ENCODE measurements at places on chromosomes 4 and X.

DNA sequence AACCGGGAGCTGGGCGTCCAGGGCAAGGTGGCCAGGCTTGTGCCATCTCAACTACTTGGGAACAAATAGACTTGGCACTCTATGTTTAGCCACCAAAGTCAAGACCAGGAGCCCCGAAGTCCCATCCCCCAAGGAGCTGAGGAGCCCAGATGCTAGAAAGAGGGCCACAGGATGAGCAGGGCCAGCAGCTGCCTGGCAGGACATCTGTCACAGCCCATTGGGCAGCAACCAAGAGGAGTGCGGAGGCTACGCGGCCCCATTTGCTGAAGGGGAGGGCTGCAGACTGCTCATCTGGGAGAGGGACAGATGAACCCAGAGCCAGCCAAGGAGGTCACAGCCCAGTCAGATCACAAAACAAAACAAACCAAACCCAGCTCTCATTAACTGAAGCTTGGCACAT is 22.9 kb upstream of the SOWAHD start:
- DNase-seq, result no peak

GRCh38 chr4:84957514-84958420 is 8.7 kb downstream of the WDFY3 start:
- DNase-seq, result no peak

GRCh38 chrX:100819534-100819836 is 706 bp upstream of the CSTF2 start:
- DNase-seq, result no peak

GRCh38 chrX:136183917-136184316 is 36.6 kb downstream of the FHL1 start:
- DNase-seq, result no peak

GRCh38 chr4:152422817-152423320 is 113.0 kb downstream of the FBXW7 start:
- DNase-seq, result no peak

DNA sequence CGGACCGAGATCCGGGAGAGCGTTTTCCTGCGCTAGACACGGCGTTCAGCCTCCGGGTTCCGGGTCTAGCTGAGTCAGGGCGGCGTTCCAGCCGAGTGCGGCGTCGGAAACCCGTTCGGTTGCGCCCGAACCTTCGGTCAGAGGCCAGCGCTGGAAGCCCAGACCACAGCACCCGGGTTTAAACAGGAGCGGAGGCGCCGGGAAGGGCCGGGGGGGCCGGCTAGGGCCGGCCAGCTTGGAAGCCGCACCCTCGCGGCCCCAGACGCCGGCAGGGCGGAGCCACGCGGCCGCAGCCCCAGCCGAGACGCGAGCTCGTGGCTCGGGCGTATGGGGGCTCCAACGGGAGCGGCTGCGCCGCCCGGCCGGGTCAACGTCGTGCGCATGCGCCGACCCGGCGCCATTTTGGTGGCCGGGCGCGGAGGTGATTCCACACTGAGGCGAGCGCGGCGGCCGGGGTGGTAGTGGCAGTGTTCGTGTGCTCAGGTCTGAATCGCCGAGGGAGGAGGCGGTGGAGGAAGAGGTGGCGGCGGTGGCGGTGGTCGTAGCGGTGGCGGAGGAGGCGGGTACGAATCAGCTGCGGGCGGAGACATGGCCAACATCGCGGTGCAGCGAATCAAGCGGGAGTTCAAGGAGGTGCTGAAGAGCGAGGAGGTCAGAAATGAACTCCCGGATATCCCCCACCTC is at the start of gene UBE2K:
Gene UBE2K (plus strand): TSS at position 397 of the 684 bp plus-strand sequence. CDS start 192 bp downstream, at position 589.
- DNase-seq, result peak; percentile 77

GRCh38 chr4:113646442-113646822 is 115.1 kb downstream of the CAMK2D start:
- DNase-seq, result no peak

- DNase-seq, result no peak
Observed at GRCh38 chr4:66565801-66566200, 895.5 kb upstream of the EPHA5 start.

GRCh38 chr4:37917388-37917787 is 26.5 kb downstream of the TBC1D1 start:
- no peak for DNase-seq

DNA sequence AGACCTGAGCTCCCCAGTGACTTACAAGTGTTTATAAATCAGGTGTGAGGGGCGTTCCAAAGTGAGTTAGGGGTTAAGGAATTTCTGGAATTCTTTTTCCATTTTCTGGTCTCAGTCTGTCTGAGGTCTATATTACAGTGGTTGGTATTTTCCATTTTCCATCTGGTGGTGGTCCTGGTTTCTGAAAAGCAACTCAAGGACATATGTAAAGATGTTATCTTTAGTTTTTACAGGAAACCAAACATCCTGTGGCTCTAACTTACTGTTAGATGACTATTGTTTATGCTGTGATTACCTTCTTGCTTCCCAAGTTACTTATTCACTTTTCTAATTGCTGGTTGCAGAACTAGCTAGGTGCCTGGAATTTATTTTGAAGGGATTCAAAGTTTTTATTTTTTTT is 53.5 kb upstream of the IL21 start:
- no peak for DNase-seq

- no peak for DNase-seq
Observed at GRCh38 chr4:181711387-181711786, 531.8 kb upstream of the TENM3 start.

GRCh38 chr4:151459375-151459774 is 50.4 kb downstream of the FHIP1A start:
- no peak for DNase-seq

- no peak for DNase-seq
Observed at GRCh38 chrX:151745651-151746050, 11.1 kb downstream of the CNGA2 start.

All from stimulated activated CD4-positive, alpha-beta T cell treated with anti-CD3 and anti-CD28 coated beads, TNF-alpha, amount 100 ng/mL, for 48 hours (primary cell).